ENCODE measurements at places on chromosomes 2 and 18.

- DNase-seq = no peak
Observed at GRCh38 chr2:48982887-48983435, 171.4 kb downstream of the FSHR start.

- no peak for DNase-seq
Observed at GRCh38 chr2:186201371-186201770, 284.7 kb upstream of the ZC3H15 start.

DNA sequence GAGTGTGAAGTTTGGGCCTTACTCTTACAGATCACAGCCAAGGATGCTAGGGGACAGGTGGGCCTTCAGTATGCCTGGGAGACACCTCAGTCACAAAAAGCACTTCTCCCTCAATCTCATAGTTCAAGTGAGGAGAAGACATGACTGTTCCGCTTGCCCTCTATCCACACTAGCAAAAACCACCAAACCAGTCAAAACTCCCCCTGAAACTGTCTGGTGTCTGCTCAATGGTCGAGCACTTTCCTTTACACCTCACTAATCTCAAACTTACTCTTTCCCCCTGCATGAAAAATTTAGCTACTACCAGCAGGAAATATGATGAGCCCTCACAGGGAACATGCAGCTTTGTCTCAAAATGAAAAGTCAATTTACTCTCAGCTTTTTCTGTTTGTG is 232.2 kb downstream of the TRIB2 start:
- peak; percentile 30 for DNase-seq

- no peak for DNase-seq
Observed at GRCh38 chr2:100244881-100245605, 77.3 kb downstream of the LONRF2 start.

GRCh38 chr2:3895021-3895420 is 191.6 kb downstream of the DCDC2C start:
- no peak for DNase-seq

DNA sequence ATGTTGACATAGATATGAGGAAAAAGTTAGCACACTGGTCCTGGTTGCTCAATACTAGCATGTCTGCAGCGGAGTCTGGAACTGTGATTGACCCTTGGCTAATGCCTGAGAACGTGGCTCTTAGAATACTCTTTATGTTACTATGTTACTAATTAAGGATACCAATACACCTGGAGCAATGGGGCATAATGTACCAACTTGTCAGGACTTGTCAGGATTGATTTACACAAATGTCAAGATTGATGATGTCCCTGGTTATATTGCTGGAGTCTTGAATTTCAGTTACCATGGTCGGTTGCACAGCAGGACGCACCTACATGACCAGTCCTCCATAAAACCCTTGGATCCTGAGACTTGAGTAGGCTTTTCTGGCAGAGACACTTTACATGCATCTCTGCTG is 810.9 kb downstream of the CPS1 start:
- no peak for DNase-seq

DNA sequence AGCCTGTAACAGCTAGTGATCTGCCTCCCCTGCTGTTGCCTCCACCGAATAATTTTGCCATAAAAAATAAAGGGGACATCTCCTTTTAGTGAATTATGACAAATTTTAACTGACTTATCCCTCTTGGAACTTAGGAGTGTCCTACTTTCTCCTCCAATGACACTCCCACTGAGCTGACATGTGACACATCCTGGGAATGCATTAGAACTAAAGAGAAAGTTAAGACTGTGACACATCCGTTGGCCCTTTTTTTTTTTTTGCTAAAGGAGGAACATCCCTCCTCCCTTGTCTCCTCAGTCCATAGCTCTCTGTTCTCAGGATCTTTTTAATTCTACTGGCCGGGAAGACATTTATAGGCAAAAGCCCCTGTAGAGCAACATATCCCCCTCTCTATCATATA is 268.2 kb downstream of the NRXN1 start:
- DNase-seq = no peak

GRCh38 chr2:27133195-27133875 is 1.1 kb downstream of the PREB start:
- peak; percentile 35 for DNase-seq

DNA sequence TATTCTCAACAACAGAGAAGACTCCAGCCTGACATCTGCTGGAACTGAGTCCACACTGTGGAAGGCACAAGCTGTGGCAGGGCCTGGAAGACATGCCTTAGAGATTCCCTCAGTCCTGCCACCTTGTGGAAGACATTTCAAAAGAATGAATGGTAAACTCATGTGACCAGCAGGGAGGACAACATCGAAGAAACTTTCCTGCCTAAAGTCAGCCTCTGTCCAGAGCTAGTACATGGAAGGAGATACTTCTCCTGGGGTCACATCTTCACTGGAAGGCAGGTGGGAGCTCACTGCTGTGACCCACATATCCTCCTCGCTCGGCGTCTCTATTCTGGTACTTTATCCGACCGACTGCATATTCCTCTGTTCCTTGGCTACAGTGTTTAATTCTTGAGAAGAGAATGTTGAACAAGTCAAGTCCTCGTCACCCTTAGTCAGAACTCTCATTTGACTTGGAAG is 59.5 kb downstream of the PUM2 start:
- no peak for DNase-seq

DNA sequence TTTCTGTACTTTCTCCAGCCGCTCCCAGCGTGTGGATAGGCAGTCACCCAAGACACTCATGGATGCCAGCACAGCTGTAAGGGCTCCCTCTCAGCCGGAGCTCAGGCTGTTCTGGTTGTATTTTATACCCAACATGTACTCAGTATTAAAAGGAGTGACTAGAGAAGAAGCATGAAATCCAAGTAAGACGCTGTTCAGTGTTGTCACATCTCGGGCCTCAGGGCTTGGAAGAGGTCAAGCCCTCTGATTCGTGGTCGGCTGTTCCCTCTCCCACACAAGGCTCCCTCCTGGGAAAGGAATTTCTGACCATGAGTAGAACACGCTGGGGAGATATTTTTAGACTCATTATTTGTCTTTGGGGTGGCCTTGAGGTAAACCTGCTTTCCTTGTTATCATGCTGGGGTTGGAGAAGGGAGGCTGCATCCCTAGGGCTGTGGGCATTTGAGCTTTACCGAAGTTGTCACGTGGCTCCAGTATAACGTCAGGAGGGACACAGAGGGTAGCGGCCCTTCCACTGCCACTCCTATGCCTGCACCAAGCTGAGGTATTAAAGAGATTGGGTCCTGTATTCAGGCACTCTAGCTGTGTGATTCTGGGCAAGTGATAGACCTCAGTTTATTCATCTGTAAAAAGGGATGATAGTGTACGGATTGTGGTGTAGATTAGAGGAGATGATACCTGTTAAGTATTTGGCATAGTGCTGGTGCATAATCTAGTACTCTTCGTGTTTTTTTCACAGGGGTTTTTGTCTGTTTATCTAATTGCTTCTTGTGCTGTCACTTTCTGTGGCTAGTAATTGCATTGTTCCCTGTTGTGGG is 34.1 kb downstream of the HK2 start:
- DNase-seq = no peak

- DNase-seq = peak; percentile 27
Observed at GRCh38 chr2:160301420-160301819, 101.3 kb upstream of the ITGB6 start.

- no peak for DNase-seq
Observed at GRCh38 chr2:146944601-146945000, 900.2 kb upstream of the ACVR2A start.

GRCh38 chr2:236971919-236972381 is 113.7 kb upstream of the COPS8 start:
- no peak for DNase-seq

All from activated CD4-positive, alpha-beta T cell treated with anti-CD3 and anti-CD28 coated beads, Interleukin-2, amount 50 U/mL, for 48 hours (primary cell).